ENCODE measurements at places on chromosomes 2 and 18.
A peak's percentile ranks its signal among the peaks of the same experiment; 100 is the strongest.

GRCh38 chr2:238930216-238930615, 82.3 kb downstream of the TWIST2 start:
- no peaks in the 10 kb centered on the region for H3K36me3 ChIP-seq
- H3K27me3 ChIP-seq: no peaks in the 10 kb centered on the region
- H3K4me1 ChIP-seq: no peaks in the 10 kb centered on the region
- no peak overlapping the region for H3K27ac ChIP-seq
- H3K4me3 ChIP-seq: no peak overlapping the region

- peak overlapping the region; percentile 75 for H3K27ac ChIP-seq
- peak overlapping the region; percentile 16 for H3K4me3 ChIP-seq
- H3K27me3 ChIP-seq: no peaks in the 10 kb centered on the region
- peaks cover 11% of the 10 kb centered on the region for H3K4me1 ChIP-seq
- no peak for DNase-seq
These were observed 605.2 kb downstream of the NR4A2 start for GRCh38 chr2:155727187-155727895.

DNA sequence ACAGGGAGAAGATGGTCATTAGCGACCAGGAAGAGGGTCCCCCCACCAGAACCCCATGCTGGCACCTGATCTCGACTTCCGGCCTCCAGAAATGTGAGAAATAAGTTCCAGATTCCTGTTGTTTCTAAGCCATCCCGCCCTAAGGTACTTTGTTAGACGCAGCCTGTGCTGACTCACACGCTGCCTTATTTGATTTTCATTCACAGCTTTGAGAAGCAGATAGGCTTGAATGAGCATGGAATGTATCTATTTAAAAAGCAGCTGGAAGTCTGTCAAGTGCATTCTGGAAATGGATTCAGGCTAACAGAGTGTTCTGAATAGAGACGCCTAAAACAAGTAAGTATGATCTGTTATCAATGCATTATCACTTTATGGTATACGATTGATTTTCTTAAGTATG, 8.3 kb upstream of the IL1R2 start:
- DNase-seq: no peak
- no peak overlapping the region for H3K27ac ChIP-seq
- H3K4me3 ChIP-seq: no peak overlapping the region
- H3K27me3 ChIP-seq: no peaks in the 10 kb centered on the region
- no peaks in the 10 kb centered on the region for H3K36me3 ChIP-seq
- no peaks in the 10 kb centered on the region for H3K4me1 ChIP-seq

- no peaks in the 10 kb centered on the region for H3K4me1 ChIP-seq
- no peak overlapping the region for H3K27ac ChIP-seq
- DNase-seq: peak; percentile 81
- H3K4me3 ChIP-seq: no peak overlapping the region
- H3K27me3 ChIP-seq: no peaks in the 10 kb centered on the region
- H3K36me3 ChIP-seq: no peaks in the 10 kb centered on the region
These were observed 224.5 kb downstream of the UXS1 start for GRCh38 chr2:105969552-105969951.

DNA sequence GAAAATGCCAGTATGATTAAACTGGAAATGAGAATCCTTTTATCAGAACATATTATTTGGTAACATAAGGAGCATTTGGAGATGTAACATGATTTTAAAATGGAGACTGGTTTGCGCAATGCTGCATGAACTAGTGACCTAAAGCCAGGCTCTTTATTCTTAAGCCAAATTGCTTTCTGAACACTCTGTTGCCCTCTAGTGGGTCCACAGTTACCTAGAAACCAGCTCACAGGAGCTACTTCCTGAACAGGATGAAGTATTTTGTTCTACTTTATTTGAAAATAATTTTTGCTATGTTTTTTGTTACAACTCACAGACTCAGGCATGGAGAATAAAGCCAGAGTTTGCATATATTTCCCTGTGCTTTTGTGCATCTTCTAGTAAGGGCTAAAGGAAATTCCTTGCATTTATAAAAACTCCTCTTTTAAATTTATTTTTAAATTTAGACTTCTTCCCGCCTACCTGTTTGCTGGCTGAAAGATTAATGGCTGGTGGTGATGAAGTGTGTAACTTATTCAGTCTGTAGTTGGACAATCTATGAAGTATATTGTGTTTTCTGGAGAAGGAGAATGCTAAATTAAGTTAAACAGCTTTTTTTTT, 146.7 kb downstream of the PARD3B start:
- DNase-seq: no peak
- H3K4me1 ChIP-seq: no peaks in the 10 kb centered on the region
- H3K27me3 ChIP-seq: no peaks in the 10 kb centered on the region
- H3K4me3 ChIP-seq: no peak overlapping the region

DNA sequence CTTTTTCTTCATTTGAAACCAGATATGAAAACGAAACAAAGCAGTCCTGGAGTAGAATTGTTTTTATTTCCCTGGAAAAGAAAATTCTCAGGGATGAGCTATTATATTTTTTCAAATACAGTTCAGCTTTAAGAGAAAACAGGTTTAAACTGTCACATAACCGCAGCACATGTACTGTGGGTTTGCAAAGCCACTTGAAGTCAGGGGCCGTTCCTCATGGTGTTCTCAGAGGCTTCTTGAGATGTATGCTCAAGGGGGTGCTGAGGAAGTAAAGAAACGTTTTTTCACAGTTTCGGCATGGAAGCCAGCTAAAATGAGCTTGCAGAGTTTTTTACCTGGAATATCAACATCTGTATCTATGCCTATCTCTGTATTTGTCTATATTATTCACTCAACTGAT, 225.3 kb downstream of the MC4R start:
- no peaks in the 10 kb centered on the region for H3K27me3 ChIP-seq
- no peak for DNase-seq
- no peak overlapping the region for H3K4me3 ChIP-seq
- no peak overlapping the region for H3K27ac ChIP-seq
- no peaks in the 10 kb centered on the region for H3K4me1 ChIP-seq
- H3K36me3 ChIP-seq: no peaks in the 10 kb centered on the region

DNA sequence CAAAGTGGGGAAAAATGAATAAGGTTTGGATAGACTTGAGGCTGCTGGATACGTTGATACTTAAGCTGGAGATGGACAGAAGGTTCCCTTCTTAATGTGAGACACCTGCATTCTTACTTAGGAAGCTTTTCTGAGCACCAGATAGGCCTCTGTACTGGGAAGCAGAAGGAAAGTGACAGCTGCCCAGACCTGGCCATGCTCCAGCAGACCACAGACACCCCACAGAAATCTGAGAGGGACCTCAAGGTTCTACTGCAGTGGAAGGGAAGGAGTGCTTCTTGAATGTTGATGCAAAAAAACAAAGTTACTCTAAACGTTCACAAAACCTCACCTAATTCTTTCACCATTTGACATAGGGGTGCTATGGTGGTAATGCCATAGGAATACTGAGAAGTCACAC, 642.1 kb upstream of the ID2 start:
- H3K4me3 ChIP-seq: no peak overlapping the region
- H3K27me3 ChIP-seq: no peaks in the 10 kb centered on the region
- H3K4me1 ChIP-seq: no peaks in the 10 kb centered on the region
- H3K27ac ChIP-seq: no peak overlapping the region
- DNase-seq: no peak

- H3K4me1 ChIP-seq: no peaks in the 10 kb centered on the region
- H3K4me3 ChIP-seq: no peak overlapping the region
- no peaks in the 10 kb centered on the region for H3K36me3 ChIP-seq
- H3K27ac ChIP-seq: no peak overlapping the region
- H3K27me3 ChIP-seq: no peaks in the 10 kb centered on the region
- DNase-seq: no peak
These were observed 552.4 kb upstream of the TNP1 start for GRCh38 chr2:217412277-217412676.

DNA sequence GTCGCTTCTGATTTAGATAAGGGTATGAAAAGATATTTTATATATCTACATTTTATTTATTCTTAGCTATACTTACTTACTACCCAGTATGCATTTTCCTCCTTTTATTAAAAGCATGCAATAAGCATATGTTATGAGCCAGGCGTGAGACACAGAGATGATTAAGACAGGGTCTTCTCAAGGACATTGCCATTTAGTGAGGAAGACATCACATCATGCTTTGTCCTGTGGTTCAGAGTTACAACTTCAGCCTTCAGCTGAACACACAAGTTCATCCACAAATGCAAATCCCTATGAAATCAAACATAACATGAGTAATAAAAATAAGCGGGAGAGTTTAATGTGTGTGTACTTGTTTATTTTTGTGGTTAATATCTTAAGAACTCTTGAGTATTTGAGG, 30.2 kb downstream of the GRHL1 start:
- H3K27ac ChIP-seq: no peak overlapping the region
- H3K27me3 ChIP-seq: no peaks in the 10 kb centered on the region
- DNase-seq: no peak
- no peaks in the 10 kb centered on the region for H3K36me3 ChIP-seq

DNA sequence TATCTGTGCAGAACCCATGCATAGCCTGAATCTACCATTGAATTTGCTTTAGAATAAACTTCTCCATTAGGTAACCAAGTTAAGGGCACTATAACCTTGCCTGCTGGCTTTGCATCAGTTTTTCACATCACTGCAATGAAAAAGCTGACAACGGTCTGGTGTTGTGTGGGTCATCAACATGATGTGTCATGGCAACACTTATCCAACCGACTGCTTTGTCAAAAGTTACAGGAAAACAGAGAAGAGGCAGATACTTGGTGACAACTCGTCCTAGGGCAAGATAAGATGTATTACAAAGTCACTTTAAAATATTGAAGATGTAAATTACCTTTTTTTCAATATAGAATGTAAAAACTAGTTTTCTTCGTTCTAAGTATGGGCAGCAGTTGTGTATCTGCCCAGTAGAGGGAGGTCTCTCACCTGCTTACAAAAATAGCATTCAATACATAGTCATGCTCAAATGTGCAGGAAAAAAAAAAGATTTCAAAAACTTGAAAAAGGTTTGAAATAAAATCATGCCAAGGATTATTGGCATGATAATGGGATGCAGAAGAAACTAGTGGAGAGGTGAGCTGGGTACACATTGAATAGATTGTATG, 96.3 kb downstream of the EVA1A start:
- H3K27me3 ChIP-seq: no peaks in the 10 kb centered on the region
- no peak overlapping the region for H3K4me3 ChIP-seq
- no peaks in the 10 kb centered on the region for H3K4me1 ChIP-seq
- H3K36me3 ChIP-seq: no peaks in the 10 kb centered on the region
- DNase-seq: no peak

- no peak overlapping the region for H3K4me3 ChIP-seq
- no peaks in the 10 kb centered on the region for H3K4me1 ChIP-seq
- DNase-seq: no peak
- H3K27ac ChIP-seq: no peak overlapping the region
- no peaks in the 10 kb centered on the region for H3K36me3 ChIP-seq
- H3K27me3 ChIP-seq: no peaks in the 10 kb centered on the region
These were observed 323.0 kb downstream of the FBXO15 start for GRCh38 chr18:73824671-73825070.

GRCh38 chr18:13945811-13946210, 30.5 kb upstream of the MC2R start:
- H3K27me3 ChIP-seq: no peaks in the 10 kb centered on the region
- H3K36me3 ChIP-seq: no peaks in the 10 kb centered on the region
- no peak overlapping the region for H3K27ac ChIP-seq
- no peaks in the 10 kb centered on the region for H3K4me1 ChIP-seq
- DNase-seq: no peak

DNA sequence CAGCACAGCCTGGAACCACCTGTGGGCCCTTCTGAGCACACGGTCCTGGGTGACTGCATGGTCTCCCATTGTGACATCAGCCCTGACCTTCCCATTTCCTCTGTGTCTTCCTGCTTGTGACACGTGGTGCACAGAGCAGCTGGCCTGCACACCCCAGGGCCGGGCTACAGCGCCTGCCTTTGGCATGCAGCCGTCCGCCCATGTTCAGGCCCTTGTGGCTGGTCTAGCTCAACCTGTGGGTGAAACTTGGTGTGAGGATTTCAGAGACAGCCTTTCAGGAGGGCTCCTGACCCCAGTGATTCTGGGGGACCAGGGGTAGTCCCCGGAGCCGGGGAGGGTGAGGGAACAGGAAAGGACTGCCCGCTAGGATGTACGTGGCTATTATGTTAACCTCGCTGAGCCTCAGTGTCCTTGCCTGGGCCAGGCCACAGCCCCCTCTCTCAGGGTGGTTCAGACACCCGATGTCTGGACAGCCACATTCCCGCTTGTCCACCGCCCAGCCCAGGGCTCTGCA, 284.8 kb upstream of the HS6ST1 start:
- DNase-seq: no peak
- no peaks in the 10 kb centered on the region for H3K27me3 ChIP-seq
- no peak overlapping the region for H3K27ac ChIP-seq
- no peak overlapping the region for H3K4me3 ChIP-seq

Data from H1 (cell line).